ENCODE measurements at places on chromosomes 1 and 21. TPM values are rescaled to one million over a fixed set of nuclear protein-coding genes. Genes with fewer than 3 reads are reported as not detected.

HEYL gene
- total RNA-seq = 0.03 TPM

DNA sequence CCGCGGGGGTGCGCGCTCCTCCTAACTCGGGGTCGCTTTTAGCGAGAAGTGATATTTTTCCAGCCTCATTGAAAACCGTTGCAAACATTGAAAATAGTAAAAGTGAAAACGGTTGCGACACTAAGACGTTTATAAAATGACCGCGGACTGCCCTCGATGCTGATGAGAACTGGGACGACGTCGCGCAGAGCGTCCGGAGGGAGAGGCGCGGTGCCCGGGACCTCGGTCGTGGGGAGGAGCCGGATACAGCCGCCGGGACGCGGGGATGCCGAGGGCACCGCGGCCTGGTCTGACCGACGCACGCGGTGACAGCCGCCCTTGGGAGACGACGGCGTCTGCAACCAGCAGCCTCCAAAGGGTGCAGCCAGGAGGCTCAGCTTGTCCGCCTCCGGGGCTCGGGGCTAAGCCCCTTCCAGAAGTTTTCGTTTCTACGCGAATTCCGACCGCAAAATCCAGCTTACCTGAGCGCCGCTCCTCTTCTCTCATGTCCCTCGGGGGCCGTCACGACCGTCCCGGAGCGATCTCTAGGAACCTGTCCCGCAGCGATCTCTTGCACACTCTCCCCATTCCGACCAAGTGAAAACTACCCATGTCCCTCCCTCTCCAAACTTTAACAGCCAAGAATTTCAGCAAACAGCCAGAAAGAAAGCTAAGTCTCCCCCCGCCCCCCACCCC lies 144.4 kb upstream of the ETS2 start:
- peak; percentile 23 for DNase-seq

- no peak for DNase-seq
Observed at GRCh38 chr1:115467196-115467595, 129.1 kb upstream of the NGF start.

DNA sequence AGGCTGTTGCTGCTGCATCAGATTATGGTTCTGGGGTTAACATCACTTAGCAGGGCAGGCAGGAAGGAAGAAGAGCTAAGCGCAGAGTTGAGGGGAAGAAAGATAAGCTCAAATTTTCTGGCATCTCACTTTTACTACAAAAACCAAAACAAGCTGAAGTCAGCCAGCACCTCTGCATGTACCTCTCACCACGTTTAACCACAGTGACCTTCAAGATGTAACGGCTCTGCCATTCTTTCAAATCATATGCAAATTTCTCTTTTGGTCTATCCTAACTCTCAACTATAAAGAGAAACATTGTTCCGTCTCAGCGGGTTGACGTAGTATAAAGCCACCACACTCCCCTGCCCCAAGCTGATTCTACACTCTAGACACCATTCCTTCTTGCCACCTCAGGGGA lies 154.4 kb downstream of the OMA1 start:
- no peak for DNase-seq

GRCh38 chr1:246592695-246593094 lies 26.4 kb downstream of the CNST start:
- DNase-seq = no peak

DNA sequence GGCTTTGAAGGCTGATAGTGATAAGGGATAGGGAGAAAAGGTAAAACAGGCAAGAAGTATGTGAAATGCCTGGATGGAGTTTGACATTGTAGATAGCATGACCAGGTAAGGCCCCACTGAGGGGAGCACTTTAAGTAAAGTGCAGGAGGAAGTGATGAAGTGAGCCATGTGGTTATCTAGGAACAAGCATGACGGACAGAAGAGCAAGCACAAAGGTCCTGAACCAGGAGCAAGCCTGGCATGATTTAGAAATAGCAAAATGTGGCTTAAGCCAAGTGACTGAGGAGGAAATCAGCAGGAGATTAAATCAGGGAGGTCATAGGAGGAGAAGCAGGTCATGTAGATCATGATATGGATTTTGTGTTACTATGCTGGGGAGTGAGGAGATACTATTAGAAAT lies 129.2 kb downstream of the GLUL start:
- DNase-seq = no peak
